ENCODE measurements at places on chromosomes 2 and 18.
A peak's percentile ranks its signal among the peaks of the same experiment; 100 is the strongest.

GRCh38 chr2:174587579-174587978, 10.0 kb downstream of the WIPF1 start:
- DNase-seq: no peak

DNA sequence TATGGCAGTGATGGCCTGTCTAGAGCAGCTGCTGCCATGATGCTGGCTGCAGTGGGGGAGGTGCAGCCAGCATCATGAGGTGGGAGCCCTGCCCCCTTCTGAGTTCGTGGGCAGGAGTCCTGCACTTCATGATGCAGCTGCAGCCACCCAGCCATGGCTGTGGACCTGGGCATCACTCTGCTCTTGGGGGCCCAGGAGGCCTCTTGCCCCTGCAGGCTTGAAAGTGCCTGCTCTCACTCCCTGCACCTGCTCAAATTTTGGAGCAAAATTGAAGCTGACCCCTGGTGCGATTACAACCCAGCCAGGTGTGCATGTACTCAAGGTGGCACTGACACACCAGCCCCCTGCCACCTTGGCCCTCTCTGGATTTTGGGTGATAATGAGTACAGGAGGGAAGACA, 712.9 kb downstream of the NUP35 start:
- no peak for DNase-seq

DNA sequence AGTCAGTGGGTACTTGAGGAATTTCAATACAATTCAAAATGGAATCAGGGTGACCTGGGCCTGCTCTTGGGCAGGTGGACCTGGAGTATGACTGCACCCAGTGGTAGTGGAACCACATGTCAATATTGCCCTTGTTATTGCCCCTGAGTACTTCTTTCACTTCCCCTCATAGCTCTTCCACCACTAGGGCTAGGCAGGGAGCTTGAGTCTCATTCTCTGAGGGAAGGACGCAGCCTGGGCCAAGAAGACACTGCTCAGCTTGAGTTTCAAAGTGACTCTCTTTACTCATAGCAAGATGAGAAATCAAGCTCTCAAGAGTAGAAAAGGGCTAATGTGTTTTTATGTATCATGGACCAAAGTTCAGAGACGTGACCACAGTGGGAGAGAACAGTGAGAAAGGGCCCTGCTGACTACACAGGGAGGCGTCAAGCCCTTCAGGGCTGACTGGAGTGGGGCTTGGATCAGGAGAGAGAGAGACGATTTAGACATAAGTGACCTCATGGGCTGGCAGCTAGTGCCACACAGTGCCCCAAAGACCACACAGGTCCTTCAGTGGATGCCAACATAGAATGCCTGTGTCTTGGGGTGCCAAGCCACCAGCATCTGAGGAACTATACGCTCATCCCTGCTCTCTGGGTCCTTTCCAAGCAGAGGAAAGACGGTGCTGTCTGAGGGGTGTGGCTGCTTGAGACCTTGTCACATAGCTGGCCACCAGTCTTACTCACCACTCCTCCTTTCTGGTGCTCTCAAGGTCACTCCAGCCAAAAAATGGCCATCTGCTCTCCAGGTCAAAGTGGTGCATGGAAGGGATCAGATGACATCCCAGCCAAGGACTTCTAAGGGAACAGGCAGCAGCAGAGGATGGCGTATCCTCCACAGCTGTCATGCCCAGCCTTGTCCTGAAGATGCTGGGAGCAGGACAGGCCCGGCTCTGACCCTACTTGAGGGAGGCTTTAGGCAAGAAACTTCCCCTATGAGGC, 13.0 kb downstream of the PTMA start:
- peak; percentile 86 for DNase-seq

DNA sequence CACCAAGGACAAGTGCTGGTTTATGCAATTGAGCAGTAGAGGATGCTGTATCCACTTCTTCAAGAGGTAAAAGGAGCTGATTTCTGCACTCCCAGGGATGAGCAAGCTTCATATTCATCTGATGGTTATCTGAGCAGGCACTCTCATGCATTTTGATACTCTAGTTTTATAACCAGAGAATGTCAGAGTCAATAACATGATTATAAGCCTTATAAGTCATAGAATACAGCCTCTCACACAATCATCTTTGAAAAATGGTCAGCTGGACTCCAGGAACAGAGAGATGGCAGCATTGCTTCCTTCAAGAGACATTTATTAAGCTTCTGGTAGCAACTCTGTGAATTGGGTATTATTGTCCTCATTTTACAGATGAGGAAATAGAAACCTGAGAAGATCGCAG, 167.1 kb downstream of the SLC8A1 start:
- DNase-seq: no peak

DNA sequence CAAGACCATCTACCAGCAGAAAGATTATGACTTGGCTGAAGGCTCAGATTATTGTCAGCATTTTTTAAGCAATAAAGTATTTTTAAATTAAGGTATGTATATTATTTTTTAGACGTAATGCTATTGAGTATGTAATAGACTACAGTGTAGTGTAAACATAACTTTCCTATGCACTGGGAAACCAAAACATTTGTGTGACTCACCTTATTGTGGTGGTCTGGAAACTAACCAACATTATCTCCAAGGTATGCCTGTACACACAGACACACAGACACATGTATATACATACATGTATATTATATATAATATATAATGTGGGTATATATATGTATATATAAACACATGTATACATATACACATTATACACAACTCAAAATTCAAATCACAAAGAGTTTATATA, 9.1 kb upstream of the TMEFF2 start:
- DNase-seq: no peak

- DNase-seq: no peak
Measured at GRCh38 chr18:43651057-43651456, 373.8 kb upstream of the SYT4 start.

Data from MV-4-11 (cell line).